ENCODE measurements at places on chromosomes 1 and 21. TPM values are rescaled to one million over a fixed set of nuclear protein-coding genes. Genes with fewer than 3 reads are reported as not detected.

NECTIN4 gene
- 0.21 TPM for total RNA-seq

HSF2BP gene
- total RNA-seq = 2.8 TPM

GRCh38 chr1:227912866-227913265, 34.9 kb downstream of the WNT9A start:
- H3K4me3 ChIP-seq = no peak overlapping the region
- H3K27me3 ChIP-seq = no peaks in the 10 kb centered on the region
- DNase-seq = no peak

- H3K4me3 ChIP-seq = no peak overlapping the region
- H3K27me3 ChIP-seq = no peaks in the 10 kb centered on the region
Observed at GRCh38 chr1:78641558-78641957, 8.1 kb upstream of the IFI44 start.
